Breast epithelium (tissue), 4 donors: ENCODE measurements at places on chromosomes 6 and 20.
A peak's percentile ranks its signal among the peaks of the same experiment; 100 is the strongest.

- H3K27ac ChIP-seq: no peak overlapping the region
- H3K4me3 ChIP-seq: no peak overlapping the region
- no peaks in the 10 kb centered on the region for H3K36me3 ChIP-seq
- no peaks in the 10 kb centered on the region for H3K4me1 ChIP-seq
- DNase-seq: no peak
These were observed 932.1 kb downstream of the QKI start for GRCh38 chr6:164346631-164347030.

DNA sequence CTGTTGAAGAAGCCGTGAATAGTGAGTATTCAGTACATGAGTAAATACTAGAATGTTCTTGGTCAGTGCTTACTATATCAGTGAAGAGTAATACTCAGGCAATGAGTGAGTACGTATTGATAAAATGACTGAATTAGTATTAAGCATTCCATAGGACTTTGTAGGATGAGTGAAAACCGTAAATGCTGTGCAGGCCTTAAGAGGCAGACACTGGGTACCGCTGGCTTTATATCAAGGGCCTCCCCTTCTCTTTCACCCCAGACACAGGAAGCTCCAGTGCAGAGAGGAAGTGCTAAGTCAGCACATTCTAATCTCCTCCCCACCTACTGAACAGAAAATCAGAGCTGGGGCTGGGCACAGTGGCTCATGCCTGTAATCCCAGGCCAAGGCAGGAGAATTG lies 24.2 kb downstream of the POFUT1 start:
- no peaks in the 10 kb centered on the region for H3K36me3 ChIP-seq
- no peak for DNase-seq

DNA sequence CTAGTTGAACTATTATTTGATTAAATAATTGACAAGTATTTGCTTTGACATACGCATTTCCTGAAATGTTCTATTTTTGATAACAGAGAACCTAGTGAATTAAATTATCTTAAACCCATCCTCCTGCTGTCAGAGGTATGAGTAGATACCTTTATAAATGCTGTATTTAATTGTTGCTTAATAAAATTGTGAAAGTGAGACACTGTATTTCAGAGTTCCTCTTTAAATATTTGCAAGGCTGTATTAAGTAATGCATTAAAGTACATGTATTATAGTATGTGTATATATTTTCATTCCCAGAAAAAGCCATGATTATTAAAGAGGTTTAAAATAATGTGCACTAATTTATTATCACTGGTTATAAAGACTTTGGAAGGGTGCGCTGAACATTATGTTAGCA lies 483.8 kb downstream of the TFAP2B start:
- H3K4me3 ChIP-seq: no peak overlapping the region
- no peaks in the 10 kb centered on the region for H3K4me1 ChIP-seq
- DNase-seq: no peak

DNA sequence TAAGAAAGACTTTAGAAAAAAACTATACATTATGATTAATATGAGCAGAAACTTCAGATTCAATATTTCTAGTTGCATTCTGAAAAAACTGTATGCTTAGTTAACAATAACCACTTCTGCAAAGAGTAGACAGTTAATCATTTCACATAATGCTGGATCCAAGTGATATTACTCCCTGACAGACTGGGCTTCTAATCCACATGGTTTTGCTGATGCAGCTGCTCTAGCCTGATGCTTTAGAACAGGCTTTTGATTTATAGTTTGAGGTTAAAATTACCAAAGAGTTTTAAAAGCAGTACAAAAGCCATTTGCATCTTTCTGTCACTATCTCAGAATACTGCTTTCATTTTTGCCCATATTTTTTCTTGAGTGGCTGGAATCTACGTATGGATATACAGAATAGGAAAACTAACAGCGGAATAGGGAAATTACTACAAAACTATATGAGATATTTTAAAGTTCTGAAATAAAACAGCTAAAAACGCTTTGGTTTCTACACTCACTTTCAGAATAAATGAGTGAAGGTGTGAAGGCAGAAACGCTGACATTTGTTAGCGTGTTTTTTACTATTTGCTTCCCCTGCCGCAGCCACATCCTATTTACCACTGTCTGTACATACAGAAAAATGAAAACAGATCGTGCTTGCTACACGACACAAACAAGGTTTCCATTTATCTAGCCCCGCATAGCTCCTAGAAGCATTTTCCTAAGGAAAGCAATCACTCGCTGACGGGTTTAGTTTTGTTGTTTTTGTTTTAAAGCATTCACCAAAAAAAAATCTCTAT lies 61.7 kb downstream of the METTL24 start:
- H3K27ac ChIP-seq: no peak overlapping the region
- no peaks in the 10 kb centered on the region for H3K36me3 ChIP-seq
- H3K27me3 ChIP-seq: no peaks in the 10 kb centered on the region
- H3K4me1 ChIP-seq: no peaks in the 10 kb centered on the region
- H3K4me3 ChIP-seq: no peak overlapping the region

DNA sequence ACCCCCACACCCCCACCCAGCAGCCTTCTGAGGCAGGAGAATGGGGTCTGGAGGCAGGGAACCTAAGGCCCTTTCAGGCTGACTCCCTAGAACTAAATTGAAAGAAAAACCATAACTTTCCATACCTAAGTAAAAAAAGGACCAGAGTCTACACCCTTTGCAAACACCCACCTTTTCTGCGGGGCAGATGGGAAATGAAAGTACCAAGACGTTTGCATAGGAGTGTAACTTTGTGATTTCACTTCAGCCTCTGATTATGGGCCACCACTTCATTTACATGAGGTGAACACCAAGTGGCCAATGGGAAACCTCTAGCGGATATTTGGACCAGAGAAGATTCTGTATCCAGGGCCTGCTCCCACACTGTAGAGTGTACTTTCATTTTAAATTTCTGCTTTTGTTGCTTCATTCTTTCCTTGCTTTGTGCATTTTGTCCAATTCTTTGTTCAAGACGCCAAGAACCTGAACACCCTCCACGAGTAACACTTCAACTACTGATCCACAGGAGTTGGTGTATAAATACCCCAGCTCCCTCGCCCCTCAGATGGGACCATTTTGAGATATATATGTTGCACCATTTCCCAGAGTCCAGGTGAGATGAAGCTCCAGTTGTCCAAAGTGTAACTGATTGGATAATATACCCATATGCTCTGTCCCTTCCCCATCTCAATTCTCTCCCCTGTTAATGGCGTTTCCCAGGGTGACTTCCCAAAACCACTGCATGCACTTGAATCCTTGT lies 18.9 kb upstream of the SRSF6 start:
- H3K4me1 ChIP-seq: no peaks in the 10 kb centered on the region
- no peak overlapping the region for H3K4me3 ChIP-seq
- H3K27ac ChIP-seq: no peak overlapping the region
- no peaks in the 10 kb centered on the region for H3K36me3 ChIP-seq

- no peaks in the 10 kb centered on the region for H3K4me1 ChIP-seq
- H3K27ac ChIP-seq: peak overlapping the region; percentile 33
- DNase-seq: no peak
- H3K4me3 ChIP-seq: no peak overlapping the region
- H3K36me3 ChIP-seq: no peaks in the 10 kb centered on the region
These were observed 32.7 kb downstream of the CFAP61 start for GRCh38 chr20:20085071-20085470.
